ENCODE measurements at places on chromosomes 7 and 10.

DNA sequence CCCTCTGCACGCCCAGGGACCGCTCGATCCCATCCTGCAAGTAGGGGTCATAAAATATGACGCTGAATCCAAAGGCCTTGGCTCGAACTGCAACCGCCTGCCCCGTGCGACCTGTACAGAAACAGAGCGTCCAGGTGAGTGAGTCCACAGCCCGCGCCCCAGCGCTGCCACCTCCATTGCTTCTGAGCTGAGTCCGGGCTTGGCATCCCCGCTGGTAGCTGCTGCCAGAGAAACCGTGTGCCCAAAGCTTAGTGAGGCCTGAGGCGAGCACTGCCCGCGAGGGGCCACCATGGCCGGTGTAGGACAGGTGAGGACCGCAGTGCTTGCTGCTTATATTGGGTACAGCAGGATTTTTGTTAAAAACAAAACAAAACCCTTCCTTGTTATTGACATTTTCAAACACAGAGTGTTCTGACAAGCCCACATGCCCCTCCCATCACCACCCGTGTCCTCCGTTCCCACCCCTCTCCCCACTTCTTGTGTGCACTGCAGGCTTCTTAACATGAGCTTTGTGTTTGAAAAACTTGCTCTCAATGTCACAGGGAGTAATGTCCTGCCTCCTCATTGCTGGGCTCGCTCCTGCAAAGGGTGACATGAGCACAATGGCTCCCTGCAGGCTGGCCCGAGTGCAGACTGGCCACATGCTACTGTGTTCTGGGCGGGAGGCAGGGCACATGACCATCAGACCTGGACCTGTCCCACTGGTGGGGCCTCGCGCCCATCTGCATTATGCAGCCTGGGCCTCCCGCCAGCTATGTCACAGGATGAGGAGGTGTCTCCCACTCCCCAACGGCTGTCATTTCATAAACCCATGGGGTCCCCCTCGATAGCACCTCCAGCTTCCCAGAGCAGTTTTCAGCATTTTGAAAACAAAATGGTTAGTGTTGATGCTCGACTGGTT is 52.9 kb downstream of the ZRANB1 start:
- DNase-seq: no peak

DNA sequence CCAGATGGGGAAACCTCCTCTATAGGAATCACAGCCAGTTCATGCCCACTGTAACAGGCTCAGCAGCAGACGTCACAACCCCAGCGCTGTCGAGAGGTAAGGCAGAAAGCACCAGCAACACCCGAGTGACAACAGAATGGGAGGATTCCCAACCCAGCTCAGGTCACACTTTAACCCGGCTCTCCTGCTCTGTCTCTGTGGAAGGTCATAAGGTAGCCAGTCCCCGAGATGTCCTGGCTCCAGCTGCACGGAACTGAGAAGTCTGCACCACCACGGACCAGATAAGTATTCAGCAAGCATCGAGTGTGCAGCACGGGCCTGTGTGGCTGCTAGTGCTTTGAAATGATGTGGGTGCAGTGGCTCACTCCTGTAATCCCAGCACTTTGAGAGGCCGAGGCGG is 236.7 kb upstream of the TCERG1L start:
- no peak for DNase-seq

- no peak for DNase-seq
These were observed 52.4 kb upstream of the ITGB1 start for GRCh38 chr10:33010132-33011037.

DNA sequence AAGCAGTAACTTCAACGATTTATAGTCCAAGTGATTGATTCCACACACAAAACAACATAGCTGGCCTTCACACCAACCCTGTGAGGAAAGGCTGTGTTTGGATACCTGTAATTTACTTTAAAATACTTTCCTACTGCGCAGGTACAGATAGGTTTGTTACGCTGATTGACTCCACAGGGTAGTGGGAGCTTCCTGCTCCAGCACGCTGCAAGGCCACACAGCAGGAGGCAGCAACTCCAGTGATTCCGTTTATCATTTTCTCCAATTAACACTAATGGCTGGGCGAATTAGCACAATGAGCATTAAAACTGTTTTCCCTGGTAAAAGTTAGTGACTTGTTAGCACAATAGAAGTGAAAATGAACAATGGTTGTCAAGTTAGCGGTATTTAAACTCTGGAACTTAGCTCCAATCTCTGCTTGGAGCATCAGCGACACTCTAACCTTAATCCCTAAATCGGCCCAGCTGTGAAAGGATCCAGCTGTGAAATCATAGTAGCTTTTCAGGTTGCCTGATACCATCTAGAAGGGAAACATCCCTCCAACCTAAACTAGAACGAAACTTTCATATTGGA is 959 bp downstream of the DCLRE1C start:
- no peak for DNase-seq

DNA sequence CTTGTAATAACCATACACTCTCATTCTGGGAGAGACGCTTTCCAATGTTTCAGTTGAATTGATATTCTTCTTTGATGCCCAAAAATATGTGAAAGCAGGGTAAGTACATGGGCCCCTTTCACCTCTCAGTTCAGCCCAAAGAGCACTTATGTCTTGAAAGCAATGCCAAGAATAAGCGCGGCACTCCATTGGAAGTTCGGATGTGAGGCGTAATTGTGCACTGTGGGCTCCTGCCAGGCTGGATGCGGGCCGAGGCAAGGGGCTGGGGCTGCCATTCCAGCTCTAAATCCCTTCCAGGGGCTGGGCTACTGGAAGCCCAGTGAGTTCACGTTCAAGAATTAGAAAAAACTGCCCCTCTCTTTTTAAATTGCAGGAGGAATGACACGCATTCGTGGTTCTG is 113.8 kb downstream of the EBF3 start:
- no peak for DNase-seq

DNA sequence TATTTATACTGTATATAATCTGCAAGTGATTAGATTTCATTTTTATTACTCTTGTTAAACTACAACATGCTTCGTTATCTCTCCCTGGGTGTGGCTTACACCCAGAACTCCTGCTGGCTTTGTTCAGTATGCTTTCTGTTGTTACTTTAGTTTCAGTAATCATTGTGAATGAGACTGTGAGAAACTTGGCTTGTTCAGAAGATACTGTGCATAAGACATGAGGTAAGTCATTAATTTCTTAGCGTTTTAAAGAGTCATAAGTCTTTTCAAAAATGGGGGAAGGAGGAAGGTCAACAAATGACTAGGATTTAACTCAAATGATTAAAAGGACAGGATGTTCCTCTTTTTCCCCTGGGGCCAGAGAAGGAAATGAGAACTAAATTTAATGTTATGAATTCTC is 11.6 kb upstream of the ADD3 start:
- DNase-seq: peak; percentile 71

- DNase-seq: peak; percentile 59
These were observed 43.9 kb upstream of the GRB10 start for GRCh38 chr7:50826371-50827172.

- DNase-seq: no peak
These were observed 29.0 kb upstream of the DGKI start for GRCh38 chr7:137875746-137876145.

DNA sequence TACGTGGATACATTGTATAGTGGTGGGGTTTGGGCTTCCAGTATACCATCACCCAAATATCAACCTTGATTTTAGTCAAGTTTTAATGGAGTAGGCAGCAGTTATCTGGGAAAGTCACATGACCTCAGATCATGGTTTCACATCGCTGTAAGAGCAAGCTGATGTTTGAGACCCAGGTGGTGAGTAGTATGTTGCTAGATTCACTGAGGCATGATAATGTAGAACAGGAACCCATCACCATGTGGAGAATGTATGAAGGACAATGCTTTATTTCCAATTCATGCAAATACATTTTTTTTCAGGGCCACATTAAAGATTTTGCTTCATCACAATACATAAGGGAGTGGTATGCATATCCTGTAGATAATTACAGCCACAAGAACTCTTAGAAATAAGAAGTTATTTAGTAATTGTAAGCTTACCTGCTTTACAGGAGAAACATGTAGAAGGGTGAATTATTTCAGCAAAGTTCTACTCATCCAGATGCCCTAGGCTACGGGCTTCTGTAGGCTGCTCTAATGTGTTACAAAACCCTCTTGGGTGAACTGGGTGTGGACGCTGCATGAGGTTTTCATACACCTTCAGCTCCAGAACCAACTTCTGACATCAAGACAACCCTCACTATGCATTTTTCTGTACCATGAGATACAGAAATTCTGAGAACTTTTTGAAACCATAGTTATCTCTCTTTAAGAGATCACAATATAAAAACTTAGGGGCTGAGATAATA is 27.6 kb upstream of the LAMB4 start:
- no peak for DNase-seq

- no peak for DNase-seq
These were observed 3.4 kb upstream of the VOPP1 start for GRCh38 chr7:55575733-55576132.

- DNase-seq: no peak
These were observed 80.5 kb downstream of the TBXAS1 start for GRCh38 chr7:139909379-139910050.

GRCh38 chr10:48509974-48510692 is 94.7 kb downstream of the ARHGAP22 start:
- DNase-seq: peak; percentile 48

DNA sequence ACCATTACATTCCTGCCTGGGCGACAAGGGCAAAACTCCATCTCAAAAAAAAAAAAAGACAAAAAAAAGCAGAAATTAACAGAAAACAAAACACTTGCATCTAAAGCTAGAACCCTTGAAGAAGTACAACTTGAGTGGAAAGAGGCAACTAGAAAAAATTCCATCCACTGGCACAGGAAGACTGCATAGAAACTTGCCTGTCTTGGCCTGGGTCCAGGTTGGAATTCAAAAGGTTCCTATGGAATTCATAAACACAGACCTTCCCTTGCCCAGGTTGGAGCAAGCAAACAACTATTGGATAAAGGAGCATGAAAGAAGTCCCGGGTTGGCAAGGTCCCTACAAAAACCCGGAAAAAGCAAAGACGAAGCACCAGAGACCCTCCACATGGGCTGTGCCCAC is 69.8 kb downstream of the CCDC71L start:
- no peak for DNase-seq

- peak; percentile 96 for DNase-seq
These were observed at the start of gene ZNF487 for GRCh38 chr10:43436291-43437140. Gene ZNF487, plus strand, starts transcription at chr10:43437111. Its CDS starts 38,703 bp downstream, at chr10:43475814.

- peak; percentile 82 for DNase-seq
These were observed 8.5 kb upstream of the METTL27 start for GRCh38 chr7:73850781-73851207.

- DNase-seq: no peak
These were observed 7.3 kb downstream of the SFRP5 start for GRCh38 chr10:97764519-97764931.

- DNase-seq: peak; percentile 30
These were observed 186.5 kb upstream of the GPR26 start for GRCh38 chr10:123479640-123480039.

- no peak for DNase-seq
These were observed 2.6 kb downstream of the MKLN1 start for GRCh38 chr7:131330299-131330698.

- no peak for DNase-seq
These were observed 587.7 kb downstream of the KCNMA1 start for GRCh38 chr10:77049896-77050295.

GRCh38 chr10:118670472-118671124 is 75.2 kb upstream of the PRLHR start:
- DNase-seq: no peak

Data from suppressor macrophage treated with lipopolysaccharide for 1 hour (primary cell).